ENCODE measurements at places on chromosomes 4 and X.

DNA sequence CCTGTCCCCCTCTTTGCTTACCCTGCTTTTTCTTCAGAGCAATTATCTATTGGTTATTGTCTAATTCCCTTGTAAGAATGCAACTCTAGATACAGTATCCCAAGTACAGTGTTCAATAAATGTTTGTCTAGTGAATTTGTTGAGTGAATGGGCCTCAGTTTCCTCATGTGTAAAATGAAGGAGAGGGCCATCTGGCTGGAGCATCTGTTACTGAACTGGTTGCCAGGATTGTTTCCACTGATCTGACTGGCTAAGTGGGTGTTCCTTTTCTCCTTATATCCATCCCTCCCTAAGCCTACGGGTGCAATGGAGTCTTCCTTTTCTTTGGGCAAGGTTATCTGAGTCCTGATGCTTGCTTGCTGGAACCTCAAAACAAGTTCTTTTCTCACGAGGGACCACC, 185.2 kb upstream of the RPS6KA3 start:
- ATAC-seq = no peak

DNA sequence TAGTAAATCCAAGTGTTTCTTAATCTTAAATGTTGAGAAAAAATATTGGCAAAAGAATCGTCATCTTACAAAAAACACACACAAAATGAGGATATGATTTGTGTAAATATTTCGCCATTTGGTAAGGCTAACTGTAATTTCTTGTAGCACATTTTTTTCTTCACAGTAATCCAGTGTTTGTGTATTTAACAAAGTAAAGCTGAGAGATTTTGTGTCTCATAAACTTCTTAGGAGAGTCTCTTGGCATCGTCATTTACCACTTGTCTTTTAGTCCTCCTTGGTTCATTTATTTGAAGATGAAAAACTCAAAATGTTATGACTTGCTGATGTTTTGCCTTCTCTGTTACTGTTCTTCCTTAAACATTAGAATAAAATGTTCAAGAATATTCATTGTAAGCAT, 326.7 kb upstream of the PITX2 start:
- ATAC-seq = no peak

- no peak for ATAC-seq
Measured at GRCh38 chrX:97471071-97471470, 587.4 kb downstream of the RPA4 start.

DNA sequence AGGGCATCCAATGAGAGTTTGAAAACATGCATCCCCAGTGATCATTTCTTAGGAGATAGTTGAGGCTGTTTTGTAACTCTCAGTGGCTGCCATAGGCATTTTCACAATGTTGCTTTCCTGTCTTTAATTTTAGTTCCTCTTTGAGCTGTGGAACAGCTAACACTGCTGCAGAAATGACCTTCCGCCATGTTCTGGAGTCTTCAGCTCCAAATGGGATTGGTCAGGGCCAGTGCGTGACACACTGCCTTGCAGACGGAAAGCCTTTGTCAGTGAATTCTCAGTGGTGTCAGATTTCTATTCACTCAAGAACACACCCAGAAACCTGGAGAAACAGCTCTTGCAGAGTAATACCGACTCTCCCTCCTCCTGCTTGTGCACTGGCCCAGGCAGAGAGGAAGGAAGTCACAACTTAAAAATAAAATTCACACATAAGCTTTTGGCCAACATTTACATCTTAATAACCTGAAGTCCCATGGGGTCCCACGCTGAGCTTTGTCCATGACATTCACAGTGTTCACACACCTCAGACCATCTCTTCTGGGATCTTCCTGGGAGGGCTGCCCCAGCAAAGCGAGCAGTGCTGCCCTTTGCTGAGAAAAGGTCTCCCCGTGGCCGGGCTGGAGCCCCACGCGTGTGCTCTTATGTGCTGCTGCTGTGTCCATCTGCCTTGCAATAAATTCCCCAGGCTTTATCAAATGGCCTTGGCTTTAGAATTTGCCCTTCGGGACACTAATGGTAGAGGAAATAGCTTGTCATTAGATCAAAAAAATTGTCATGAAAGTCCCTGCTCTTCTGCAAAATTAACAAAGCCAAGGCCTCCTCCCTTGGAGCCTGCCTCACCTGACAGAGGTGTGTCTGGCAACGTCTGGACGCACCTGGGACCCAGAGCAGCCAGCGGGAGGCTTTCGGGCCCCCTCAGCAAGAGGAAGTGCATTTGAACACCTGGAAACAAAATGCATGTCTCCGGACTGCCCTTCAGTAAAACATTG, 126.8 kb downstream of the IRF2 start:
- no peak for ATAC-seq

DNA sequence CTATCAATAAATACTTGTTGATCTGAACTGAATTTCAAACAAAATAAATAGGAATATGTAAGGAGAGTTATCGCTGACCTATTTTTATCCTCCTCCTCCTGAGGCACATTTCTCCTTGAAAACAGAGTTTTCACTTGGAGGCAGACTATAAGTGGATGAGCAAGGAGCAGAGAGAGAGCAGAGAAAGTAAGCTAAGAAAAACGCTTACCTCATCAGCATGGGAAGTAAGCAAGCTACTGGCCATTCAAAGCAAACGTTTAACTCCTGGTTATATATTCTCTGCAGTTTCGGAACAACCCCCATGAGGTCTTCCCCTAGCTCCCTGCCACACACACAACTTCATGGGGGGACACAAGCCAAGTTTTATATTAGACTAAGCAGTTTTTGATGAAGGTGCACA, 13.2 kb downstream of the ZDHHC9 start:
- ATAC-seq = no peak

DNA sequence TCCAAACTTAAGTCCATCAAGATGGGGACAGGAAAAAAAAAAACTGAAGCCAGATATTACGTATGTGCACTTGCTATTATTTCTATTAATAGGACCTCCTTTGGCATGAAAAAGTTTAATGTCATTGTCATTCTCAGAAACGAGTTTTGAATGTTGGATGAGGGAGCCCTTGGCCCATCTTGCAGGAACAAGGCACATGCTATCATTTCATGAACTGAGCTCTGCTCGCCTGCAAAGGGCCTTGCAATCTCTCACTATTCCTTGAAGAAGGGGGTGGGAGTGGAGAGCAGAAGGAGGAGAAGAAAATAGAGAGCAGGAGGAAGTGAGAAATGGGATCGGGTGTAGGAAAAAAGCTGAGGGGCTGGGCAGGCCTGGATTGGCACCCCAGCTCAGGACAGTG, 34.3 kb upstream of the SPATA4 start:
- no peak for ATAC-seq

DNA sequence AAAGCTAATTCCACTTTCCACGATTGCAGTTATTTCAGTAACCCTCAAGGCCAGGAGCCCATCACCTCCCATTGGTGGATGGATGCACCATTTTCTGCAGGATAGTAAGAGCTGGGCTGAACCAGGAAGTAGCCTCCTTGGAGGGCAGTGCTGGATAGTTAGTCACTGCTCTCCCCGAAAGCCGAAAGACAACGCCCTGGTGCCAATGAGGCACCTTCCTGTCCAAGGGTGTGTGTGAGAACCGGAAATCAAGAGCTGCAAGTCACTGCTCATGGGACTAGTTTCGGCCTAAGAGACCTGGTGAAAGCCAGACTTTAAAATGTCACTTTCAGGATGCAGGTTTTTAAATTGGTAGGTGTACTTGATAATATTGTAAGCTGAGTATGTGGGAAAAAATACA, 203.8 kb upstream of the HS3ST1 start:
- no peak for ATAC-seq

- ATAC-seq = no peak
Measured at GRCh38 chr4:186592966-186593586, 37.7 kb upstream of the MTNR1A start.

- no peak for ATAC-seq
Measured at GRCh38 chrX:13009273-13009672, 34.4 kb downstream of the TMSB4X start.

DNA sequence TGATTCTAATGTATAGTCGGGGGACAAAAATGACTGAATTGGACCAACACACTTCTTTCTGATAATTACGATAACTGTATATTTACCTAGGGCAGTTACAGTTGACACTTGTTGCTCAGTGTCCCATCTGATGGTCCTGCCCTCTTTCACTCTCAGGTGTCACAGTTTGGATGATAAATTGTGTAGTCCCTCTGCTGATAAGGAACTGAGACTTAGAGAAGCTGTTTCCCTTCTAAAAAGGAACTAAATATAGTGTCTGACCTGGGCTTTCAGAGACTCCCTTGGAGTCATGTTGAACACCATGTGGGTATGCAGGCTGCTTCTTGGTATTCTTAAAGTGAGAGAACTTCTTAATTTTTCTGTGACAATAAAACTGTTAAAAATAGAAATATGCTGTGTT, 23.7 kb upstream of the PNPLA4 start:
- ATAC-seq = no peak

GRCh38 chr4:185165605-185166063, 22.6 kb downstream of the SLC25A4 start:
- ATAC-seq = no peak

DNA sequence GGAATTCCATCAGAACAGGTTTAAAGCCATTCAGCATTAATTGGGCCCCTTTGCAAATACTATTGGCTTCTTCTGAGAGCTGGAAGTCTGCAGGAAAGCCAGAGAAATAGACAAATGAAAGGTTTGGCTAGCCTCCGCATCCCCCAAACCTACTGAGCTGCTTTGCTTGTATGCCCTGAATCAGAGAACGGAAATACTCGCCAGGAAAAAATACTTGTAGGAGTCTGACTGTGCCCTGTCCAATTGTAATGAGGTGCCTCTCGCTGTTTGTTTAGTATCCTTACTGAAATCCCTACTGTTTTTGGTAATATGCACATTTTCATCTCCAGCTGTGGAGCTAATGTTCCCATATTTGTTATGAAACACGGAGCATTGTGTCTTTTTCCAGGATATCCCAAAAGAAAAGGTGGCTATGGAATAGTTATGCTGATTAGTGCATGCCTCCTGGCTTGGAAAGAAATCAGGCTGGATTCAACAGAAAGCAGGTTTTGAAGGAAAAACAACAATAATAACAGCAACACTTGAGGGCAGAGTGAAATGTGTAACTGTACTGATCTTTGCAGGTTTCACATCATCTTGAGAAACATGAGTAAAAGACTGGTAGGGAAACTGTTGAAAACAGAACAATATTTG, 50.7 kb upstream of the NLGN4X start:
- ATAC-seq = no peak

DNA sequence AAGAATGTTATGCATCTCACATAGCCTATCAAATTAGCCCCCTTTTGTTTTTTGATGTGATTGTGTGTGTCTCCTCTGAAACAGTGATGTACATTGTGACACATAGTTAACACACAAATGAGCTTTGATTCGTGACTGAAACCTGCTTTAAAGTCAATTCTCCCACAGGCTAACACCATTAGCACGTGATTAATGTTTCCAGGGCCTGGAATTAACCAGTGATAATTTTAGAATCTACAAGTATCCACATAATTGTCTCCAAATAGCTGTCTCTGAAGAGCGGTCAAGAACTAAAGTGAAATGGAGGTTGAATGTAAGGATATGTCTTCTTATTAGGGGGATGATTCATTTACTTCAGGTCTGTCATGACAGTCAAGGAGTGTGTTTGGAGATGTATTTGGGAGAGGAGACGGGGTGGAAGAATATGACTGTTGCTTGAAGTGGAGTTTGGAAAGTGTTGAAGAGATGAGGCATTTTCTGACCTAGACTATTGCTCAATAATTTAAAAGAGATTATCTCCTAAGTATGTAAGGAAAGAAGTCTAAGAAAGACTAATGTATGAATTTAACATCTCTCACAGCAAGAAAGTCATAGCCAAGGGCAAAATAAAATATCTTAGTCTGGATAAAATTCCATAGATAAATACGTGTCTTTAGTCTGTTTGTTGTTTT, 13.7 kb upstream of the RASGEF1B start:
- ATAC-seq = no peak

DNA sequence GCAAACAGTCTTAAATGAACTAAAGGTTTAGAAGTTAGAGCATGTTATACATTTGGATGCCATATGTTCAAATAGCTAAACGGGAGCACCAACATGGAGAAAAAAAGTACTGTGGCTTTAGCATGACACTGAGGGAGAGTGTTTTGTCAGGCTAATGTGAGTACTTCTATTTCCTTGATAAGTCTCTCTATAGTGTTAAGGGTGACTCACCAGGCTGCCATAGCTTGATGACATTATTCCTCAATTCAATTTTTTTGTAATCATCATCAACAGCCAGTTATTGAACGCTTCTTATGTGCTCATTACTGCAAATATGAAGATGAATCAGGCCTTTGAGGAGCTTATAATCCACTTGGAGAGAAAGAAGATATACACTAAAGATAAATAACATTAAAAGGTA, 211.4 kb upstream of the GPR101 start:
- ATAC-seq = no peak

Data from SK-N-SH treated with all-trans-retinoic acid at 6 μM for 48 hours (cell line).